ENCODE measurements at places on chromosomes 4 and X.

GRCh38 chr4:112327965-112328733 lies 31.0 kb downstream of the ALPK1 start:
- DNase-seq = peak; percentile 45

DNA sequence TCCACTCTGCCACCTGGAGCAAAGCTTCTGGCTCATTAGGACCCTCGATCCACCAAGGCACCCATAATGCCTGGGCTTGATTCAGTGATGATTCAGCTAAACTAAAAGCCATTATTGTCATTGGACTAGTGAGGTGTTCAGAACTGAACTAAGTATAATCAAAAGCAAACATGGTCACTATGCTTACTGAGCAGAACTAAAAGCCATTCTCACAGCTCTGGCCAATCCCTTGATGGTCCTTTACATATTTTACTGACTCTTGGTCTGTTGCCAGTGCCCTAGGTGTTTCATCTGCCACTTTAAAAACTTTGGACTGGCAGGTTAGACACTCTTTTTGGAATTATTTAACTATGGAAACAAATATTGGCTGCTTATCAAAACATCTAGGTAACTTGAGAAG lies 703.5 kb downstream of the FAT4 start:
- no peak for DNase-seq

DNA sequence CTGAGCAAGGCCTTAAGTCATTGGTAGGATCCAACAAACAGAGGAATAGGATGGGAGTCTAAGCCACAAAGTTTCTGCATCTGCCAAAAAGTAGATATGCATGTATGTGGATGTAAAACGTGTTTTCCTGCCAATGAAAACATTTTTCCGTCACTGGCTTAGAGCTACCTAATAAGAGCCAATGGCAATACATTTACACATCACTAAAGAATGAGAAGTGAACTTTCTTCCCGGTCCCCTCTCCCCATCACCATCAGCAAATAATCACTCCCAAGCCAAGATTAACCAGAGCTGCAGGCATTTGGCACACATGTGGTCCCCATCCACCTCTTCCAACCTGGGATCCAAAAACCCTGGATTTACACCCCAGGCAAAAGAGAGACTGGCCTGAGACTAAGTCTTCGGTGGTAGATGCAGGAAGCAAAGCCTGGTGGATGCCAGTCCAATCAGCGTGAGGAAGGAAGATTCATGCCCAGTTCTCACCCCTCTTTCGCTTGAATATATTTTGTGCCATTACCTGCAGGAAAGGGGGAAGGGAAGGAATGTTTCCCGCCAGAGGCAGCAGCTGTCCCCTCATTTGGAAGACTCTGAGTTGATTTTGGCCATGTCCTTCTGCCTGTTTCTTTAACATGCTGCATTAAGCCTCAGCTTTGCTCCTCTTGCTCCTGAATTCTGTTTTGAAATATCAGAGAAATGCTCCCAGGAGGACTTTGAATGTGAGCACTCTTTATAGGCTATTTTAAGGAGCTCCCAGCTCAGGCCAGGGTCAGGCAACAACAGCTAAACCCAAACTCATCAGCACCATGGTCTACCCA lies 131.4 kb downstream of the CHIC2 start:
- no peak for DNase-seq

DNA sequence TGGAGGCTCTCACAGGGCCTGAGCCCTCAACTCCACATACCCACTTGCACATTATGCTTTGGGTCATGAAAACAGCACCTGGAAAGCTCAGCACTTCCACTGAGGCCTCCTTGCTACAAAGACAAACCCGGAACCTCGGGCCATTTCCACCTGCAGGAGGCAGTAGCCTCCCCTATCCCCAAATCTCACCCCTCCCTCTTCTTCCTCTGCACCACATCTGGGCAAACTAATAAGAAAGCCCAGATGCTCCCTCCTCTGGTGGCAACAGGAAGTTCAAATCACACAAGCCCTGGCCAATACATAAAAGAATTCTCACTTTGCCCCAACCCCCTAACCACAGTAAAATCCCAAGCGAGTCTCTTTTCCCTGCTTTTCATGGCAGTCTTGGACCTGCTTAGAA lies 136.4 kb downstream of the MAPK10 start:
- no peak for DNase-seq

DNA sequence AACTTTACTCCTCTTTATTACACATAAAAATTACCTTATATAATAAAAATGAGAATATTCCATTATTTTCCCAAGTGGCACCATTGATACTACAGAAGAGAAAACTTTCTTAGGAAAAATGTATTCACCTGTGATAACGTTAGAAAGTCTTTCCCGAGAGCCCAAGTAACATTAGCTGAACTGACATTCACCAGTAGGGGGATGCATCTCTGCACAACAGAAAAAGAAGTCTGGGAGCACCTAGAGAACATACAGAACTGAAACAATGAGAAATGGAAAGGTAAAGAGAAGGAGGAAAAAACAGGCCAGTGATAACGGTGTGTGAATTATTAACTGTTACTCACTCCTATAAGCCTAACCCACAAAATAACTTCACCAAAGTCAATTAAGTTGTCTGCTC lies 423.3 kb downstream of the CENPC start:
- DNase-seq = no peak

- no peak for DNase-seq
Observed at GRCh38 chrX:44042116-44042515, 68.9 kb upstream of the NDP start.

DNA sequence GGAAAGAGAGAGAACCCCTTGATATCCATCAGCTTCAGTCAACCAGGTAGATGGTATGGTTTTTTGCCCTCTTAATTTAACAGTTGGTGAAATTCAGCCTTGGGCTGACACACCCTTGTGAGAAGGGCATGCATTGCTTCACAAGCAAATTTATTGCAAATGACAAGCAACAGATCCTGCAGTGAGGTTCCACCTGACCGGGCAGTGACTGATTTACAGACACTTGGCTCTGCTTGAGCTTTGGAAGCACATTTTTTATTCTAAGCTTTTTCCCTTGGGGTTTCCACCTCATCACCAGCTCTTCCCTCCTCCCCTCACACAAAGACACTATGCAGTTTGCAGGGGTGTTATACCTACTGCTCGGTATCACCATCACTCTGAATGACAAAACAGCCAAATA lies 28.3 kb upstream of the SERTM2 start:
- DNase-seq = no peak

GRCh38 chrX:9587642-9588041 lies 122.8 kb downstream of the TBL1X start:
- no peak for DNase-seq

DNA sequence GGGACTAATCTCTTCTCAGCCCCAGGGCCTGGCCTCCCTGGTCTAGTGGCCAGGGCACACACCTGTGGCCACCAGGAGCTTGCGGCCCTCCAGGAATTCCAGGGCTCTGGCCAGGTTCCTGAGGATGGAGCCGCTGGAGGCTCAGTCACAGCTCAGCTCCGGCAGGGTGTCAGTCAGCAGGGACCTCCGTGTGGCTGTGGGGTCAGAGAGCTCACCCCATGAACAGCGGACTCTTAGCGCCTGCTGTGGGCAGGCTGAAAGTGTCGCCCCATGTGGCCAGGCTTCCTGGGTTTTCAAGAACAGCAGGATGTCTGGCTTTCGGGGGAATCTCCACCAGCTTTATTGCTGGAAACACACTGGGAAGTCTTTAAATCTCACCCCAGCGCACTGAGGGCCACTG lies 19.3 kb upstream of the SH3TC1 start:
- no peak for DNase-seq

- no peak for DNase-seq
Observed at GRCh38 chrX:143340190-143340589, 177.1 kb downstream of the SPANXN3 start.

DNA sequence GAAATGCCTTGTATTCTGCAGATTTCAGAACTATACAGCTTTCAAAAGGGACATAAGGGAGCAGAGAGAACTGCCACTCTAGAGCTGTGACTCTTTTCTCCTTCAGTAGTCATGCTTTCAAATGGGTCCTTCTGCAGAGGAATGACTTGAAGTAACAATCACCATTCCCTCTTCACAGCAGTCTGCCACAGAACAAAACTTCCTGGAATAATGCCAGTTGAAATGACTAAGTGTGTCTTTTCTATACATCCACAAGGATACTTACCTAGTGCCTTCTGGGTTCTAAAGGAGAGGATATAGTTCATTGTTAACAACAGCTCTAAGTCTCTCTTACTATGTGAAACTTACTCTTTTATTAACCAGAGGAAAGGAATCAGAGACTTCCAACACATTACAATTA lies 515.4 kb upstream of the ATOH1 start:
- no peak for DNase-seq

DNA sequence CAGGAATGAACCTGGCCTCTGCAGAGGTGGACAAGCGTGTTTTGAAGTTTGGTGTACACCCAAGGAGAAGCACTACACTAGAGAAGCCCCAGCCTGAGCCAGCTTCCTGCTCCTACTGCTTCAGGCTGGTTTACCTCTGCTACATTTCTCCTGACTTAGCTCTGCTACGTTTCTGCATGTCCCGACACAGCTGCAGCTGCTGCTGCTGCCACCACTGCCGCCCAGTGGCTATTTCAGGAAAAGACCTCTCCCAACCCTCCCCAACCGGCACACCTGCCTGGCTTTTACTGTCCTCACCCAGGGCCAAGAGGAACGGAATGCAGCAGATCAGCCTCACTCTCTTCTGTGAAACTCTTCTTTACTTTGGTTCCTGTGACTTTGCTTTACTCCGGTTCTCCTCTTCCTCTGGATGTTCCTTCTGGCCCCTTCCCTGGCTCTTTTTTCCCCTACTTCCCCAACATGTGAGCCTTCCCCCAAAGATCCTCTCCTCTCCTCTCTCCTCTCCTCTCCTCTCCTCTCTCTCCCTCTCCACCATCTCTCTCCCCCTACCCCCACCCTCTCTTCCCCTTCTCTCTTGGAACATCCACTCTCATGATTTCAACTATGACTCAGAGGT lies 3.1 kb upstream of the P2RY4 start:
- peak; percentile 57 for DNase-seq

GRCh38 chrX:39716401-39716800 lies 381.4 kb downstream of the BCOR start:
- no peak for DNase-seq

DNA sequence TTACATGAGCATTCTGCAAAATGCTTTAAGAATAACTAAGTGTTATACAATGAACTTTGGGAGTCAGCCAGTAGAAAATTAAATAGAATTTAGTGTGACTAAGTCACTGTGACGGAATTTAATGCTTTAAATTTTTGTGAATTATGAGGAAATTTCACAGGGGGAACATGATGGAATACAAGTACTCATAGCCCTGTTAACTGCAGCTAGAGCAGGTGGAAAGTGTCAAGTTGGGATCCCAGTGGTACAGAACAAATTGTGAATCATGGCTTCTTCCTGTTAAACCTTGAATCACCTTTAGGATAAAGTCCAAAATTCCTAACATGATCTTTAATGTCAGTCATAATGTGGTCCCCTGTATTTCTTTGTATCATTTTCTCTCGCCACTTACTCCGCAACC lies 212.2 kb upstream of the CENPE start:
- no peak for DNase-seq

DNA sequence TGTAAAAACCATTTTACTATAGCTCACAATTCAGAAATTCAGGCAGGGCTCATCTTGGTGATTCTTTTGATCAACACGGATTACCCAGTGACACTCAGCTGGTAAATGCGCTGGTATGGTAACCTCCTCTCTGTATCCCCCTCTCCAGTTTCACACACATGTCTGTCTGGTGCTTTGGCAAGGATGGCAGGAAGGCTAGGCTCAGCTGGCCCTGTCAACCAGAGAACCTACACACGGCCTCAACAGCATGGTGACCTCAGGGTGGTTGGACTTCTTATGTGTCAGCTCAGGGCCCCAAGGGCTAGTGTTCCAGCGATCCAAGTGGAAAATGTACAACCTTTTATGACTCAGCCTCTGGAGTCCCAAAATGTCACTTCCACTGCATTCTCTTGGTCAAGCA lies 55.7 kb upstream of the EOLA2 start:
- DNase-seq = no peak

DNA sequence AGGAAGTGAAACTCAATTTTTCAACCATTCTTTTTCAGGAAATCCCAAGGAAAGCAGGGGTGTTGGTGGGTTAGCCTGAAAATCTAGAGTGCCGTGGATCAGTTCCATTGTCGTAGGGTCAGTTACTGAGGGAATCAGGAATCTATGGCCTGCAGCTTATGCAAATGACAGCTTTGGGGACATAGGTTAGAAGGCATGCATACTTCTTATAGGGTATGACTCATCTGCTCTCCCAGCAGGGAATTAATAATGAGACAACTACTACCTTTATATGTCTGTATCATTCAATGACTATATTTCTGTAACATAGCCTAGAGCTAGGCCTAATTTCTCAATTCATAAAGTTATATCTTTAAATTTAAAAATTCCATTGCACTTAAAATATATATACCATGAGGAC lies 36.6 kb downstream of the ZNF41 start:
- no peak for DNase-seq

GRCh38 chrX:123882391-123882790 lies 22.5 kb downstream of the XIAP start:
- no peak for DNase-seq

DNA sequence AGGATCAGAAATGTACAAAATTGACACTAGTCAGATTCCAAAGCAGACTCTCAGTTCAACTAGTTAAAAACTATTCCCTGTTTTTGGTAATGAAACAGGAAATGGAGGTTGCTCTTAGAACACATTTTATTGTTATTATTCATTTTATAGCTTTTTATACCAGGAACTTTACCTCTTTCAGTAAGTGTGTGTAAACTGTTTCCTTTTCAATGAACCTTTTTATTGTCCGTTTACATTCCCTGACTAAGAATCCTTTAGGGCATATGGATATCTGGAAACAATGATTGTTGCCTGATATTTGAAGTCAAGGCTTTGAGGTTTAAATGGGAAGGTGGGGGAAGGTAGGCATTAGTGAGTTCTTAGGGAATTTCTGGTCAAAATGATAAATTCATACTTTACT lies 1511.4 kb downstream of the ADGRL3 start:
- no peak for DNase-seq

- no peak for DNase-seq
Observed at GRCh38 chr4:110055158-110055768, 142.6 kb downstream of the EGF start.

DNA sequence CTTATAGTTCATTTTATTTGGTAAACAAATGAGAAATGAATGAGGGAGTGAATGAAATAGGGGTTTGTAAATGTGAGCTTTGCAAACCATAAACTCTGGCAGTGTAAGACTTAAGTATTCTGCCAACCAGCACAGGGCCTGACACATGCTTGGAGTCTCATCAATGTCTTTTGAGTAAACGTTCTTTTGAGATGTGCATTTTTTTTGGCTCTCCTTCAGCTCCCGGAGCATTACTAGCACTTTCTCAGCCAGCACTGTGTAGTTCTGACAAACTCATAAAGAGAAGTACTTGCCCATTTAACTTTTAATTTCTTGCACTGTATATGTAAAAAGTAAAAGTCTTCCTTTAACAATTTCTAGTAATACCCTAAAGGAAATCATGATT lies 245.3 kb downstream of the HS3ST1 start:
- DNase-seq = no peak

GRCh38 chrX:48776818-48777439 lies 9.5 kb upstream of the GATA1 start:
- no peak for DNase-seq

GRCh38 chrX:16953606-16954211 lies 7.3 kb downstream of the REPS2 start:
- peak; percentile 20 for DNase-seq

GRCh38 chrX:68757331-68757730 lies 71.5 kb upstream of the EFNB1 start:
- no peak for DNase-seq

All from NCI-H2029 (cell line).